ENCODE measurements at places on chromosomes 13 and 19.

DNA sequence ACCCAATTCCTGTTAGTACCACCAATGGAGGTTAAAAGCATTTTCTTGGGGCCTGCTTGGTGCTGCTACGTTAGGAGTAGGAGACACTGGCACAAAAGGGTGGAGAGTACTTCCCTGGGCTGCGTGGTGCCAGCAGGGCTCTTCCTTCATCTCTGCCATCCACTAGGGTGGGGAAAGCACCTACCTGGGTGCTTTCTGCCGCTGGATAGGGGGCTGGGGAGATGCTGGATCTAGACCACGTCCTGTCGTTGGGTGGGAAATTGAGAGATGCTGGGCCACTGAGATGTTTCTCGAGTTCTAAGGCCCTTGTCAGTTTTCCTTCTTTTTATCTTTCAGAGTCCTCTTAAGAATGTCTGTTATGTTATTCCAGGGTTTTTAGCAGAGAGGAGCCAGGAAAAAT, 6.7 kb upstream of the FCGBP start:
- no peak for DNase-seq

- DNase-seq, result no peak
These were observed 16.9 kb downstream of the ZNF816 start for GRCh38 chr19:52945652-52946321.

GRCh38 chr19:46482631-46483030, 11.3 kb upstream of the PNMA8A start:
- DNase-seq, result no peak

- DNase-seq, result no peak
These were observed at the start of gene HOMER3 for GRCh38 chr19:18940769-18941627. TSS of gene HOMER3 (minus strand) at chr19:18941217. CDS start at chr19:18938982, 2,235 bp downstream.

GRCh38 chr13:52195401-52195837, 36.0 kb upstream of the NEK3 start:
- DNase-seq, result no peak

All from non-pigmented ciliary epithelial cell (primary cell).